ENCODE measurements at places on chromosomes 5 and 9.

DNA sequence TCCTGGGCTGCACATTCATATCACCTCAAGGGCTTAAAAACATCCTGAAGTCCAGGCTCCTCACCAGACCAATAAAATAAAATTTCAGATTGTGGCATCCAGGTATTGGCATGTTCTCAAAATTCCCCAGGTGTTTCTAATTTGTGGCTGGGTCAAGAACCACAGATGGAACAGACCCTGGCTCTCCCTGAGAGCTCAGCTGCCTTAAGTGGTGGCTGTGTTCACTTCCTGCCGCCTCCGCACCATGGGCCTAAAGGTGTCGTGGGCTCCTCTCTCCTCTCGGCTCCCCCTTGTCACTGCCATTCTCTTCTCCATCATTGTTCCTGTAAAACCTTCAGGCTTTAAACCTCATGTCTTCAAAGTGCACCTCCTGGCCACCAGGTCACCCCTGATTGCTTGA lies 17.8 kb upstream of the CCNJL start:
- no peak for DNase-seq

GRCh38 chr5:151659001-151659754 lies 27.5 kb downstream of the SPARC start:
- DNase-seq = peak; percentile 75

DNA sequence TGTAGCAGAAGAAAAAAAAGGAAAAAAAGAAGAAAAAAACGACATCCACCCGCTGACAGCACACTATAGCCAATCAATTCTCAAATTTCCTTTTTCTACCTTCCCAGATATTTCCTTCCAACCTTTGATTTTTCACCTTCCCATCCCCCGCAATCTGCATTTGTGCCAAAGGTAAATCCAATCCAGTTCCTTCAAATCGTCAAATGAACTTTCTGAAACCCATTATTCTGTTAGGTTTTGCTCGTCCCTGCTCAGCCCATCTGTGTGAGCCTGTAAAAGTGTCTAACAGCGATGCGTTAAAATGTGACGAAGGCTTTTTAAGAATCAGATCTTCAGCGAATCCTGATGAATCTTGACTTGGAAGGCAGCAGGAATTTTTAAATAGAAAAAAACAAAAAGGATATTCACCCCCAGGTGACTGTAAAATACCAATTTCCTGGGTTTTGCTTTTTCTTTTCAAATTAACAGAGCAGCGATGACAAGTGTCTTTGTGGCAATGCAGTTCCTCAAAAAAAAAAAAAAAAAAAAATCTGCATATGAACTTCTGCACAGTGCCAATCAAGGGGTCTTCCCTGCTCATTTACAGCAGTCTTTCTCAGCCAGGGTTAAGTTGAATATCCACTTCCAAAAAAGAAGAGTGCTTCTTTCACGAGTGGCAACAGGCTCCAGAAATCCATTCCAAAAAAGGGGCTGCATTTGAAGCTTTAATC lies 367 bp upstream of the SHC3 start:
- DNase-seq = no peak

DNA sequence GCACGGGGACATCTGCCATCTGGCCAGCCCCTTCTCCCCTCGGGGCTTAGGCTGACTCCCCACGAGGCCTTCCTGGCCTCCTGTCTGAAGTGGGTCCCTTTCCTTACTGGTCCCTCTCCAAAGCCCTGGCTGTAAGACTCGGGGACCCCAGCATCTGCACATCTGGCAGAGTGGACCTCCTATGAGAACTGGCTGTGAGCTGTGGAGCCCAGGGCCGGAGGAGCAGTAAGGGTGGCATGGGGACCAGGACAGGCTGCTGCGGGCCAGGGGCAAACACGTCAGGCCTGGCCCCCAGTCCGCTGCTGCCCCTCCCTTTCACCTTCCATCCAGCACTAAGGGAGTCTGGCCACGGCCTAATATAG lies 33.8 kb downstream of the EXOC3 start:
- no peak for DNase-seq

DNA sequence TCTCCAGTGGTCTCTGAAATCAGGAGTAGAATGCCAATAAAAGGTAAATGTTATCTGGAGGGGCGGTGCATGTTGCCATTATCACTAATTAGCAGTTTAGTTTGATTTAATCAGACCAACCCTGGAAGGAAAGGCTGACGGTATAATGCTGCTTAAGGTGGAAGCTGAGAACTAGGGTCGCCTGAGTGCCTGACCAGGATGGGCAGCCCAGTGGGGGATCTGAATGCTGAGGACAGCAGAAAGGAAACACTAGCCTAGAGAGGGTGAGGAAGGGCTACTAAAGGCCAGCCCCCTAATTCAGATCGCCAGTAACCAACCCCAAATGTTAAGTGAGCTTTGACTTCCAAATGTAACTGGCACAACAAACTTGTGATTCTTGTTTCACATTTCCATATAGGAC lies 172.2 kb downstream of the APBA1 start:
- DNase-seq = no peak

DNA sequence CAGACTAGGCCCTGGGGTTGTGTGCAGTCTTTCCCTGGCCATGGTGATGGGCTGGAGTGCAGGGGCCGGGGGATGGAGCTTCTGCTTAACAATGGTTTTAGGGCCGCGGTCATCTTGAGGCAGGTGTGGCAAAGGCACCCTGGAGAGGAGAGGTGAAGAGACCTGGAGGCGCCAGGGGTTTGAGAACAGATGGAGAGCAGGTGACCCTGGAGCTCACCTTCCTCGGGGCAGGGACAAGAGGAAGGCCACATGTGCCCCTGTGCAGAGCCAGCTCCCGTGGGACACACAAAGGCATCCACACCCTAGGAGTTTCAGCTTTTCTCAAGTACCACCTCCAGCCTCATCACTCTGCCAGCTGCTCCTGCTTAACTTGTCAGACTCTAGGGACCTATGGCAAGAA lies 46.4 kb upstream of the SH3GL2 start:
- DNase-seq = no peak

DNA sequence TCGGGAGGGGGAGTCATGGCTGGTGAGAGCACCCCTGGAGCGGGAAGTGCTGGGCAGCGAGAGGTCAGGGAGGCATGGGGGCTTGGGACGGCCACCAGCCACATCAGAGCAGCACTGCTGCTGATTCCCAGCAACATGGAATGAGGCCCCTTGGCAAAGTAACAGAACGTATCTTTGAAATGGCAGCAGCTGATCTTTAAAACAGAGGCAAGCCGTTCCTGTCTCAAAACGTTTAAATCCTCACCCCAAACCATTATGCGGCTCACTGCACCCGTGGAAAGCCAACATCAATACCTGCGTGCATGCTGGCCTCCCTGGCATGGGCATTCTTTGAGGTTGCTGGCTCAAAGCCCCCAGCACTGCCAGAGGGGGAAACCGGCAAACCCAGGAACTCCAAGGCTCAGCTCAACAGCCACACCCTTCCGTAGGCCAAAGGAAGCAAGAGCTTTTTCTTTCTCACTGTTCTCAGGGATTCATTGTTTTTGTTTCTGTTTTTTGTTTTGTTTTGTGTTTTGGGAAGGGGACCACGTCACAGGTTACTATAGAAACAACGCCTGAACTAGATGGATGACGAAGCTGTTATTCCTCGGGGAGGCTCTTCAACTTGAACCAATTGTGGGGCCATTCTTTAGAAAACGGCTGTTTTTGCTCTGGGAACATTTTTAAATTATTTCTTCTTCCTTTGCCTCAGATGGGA lies 28.1 kb upstream of the OBP2B start:
- DNase-seq = no peak

DNA sequence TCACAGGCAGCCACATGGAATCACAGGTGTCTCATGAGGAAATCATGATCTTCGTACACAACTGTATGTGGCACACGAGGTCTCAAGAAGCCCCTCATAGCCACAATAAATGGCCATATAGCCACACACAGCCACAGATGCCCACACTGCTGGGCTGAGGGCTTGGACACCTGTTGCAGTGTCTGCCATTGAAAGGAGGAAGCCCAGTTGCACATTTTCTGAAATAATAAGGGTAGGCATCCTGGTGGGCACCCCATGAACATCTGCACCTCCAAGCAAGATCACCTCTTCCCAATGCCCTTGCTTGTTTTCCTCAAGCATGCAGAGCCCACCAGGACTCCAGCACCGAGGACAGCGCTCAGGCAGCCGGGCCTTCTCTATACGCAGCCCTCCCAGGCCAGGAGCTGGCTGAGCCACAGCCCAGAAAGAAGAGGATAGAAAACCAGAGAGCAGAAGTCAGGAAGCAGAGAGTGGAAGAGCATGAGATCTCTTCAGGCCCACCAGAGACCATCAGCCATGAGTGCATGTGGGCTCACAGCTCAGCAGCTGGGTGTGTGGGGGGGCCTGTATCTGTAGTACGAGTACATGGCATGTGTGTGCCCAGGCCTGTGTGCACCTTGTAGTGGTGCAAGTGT lies 1.0 kb upstream of the ACSL6 start:
- DNase-seq = peak; percentile 1

DNA sequence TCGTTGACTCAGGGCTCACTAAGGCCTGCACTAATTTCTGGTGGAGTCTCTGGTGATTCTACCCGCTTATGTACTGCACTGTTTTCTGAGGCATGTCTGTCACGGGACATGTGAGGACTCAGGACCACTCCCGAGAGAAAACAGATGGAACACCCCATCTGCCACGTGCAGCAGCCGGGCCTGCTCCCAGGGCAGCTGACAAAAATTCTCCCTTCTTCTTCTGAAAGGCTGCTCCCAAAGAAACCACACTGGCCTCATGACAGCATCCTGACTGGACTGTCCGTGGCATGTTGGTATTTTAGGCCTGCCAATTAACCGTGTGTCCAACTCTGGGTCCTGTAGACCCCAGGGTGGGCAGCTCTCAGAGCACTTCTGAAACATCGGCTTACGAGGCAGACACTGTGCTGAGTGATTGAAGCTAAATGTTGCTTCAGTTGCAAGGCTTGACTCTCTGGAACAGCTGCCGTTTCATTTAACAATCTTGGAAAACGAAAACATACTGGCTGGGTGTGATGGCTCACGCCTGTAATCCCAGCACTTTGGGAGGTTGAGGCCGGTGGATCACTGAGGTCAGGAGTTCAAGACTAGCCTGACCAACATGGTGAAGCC lies 39.0 kb downstream of the FAM240B start:
- no peak for DNase-seq
